ENCODE measurements at places on chromosomes 6 and 20. TPM values are rescaled to one million over a fixed set of nuclear protein-coding genes. Genes with fewer than 3 reads are reported as not detected.

DNA sequence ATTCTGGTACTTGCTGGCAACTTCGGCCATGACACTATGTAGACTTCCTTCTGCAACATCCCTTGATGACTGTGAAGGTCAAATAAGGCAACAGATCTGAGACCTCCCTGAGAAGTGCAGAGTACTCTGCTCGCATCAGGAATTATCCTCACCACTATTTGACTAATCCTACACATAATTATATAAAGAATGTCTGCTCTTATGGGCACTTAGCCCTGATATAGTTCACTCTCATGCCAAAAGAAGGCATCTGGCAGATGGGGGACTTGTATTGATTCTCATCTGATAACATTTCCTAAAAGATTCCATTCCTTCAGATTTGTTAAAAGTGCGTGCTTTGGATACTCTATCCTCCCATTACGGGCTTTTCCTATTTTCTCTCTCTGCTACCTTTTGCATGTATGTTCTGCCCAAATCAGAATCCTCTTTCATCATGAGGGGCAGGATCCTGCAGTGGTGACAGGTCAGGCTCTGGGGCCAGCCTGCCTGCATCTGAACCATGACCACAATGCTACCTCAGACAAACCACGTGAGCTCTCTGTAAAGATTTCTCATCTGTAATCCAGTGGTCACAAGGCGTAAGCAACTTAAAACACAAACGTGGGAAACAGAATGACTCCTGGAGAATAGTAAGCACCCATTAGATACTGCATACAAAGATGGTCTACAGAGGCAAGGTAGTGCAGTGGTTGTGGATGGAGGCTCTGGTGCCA, 134.0 kb downstream of the GJA10 start:
- H3K27ac ChIP-seq = no peak overlapping the region
- peaks cover 9% of the 10 kb centered on the region for H3K4me1 ChIP-seq
- no peaks in the 10 kb centered on the region for H3K36me3 ChIP-seq
- DNase-seq = no peak
- H3K27me3 ChIP-seq = no peaks in the 10 kb centered on the region

- peaks cover 39% of the 10 kb centered on the region for H3K27me3 ChIP-seq
- no peaks in the 10 kb centered on the region for H3K4me1 ChIP-seq
- H3K27ac ChIP-seq = no peak overlapping the region
- no peak for DNase-seq
- no peak overlapping the region for H3K4me3 ChIP-seq
Measured at GRCh38 chr6:38799529-38800184, 84.5 kb downstream of the DNAH8 start.

DNA sequence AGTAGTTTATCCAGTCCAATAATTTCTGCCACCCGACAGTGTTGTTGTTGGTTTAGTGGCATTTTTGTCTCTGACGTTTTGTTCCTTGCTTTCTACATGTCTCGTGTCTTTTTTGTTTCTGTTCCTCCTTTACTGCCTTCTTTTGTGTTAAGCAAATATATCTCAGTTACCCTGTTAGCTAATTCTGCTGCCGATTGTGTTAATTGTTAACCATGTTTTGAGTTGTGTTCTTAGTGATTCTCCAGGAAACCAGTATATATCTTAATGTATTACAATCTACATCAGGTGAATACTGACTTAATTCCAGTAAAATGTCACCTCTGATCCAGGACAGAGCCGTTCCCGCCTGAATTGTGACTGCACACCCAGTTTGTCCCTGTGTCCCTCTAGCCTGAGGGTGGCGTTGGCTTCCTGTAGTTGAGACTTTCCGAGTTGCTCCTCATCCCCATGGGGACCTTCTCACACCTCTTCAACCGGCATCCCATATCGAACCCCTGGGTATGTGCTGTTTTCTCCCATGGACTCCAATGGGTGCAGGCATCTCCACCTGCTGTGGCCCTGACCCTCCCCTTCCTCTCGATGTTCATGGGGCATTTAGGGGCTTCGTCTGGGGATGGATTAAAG, 35.8 kb upstream of the BHLHE23 start:
- no peak overlapping the region for H3K27ac ChIP-seq
- no peaks in the 10 kb centered on the region for H3K36me3 ChIP-seq
- DNase-seq = no peak
- H3K4me3 ChIP-seq = no peak overlapping the region
- H3K27me3 ChIP-seq = peaks cover 87% of the 10 kb centered on the region

OR2H2 gene
- not detected for total RNA-seq

FLOT1 gene
- total RNA-seq = 28.4 TPM

GPR6 gene
- total RNA-seq = not detected
